ENCODE measurements at places on chromosomes 5 and 9.

- DNase-seq = peak; percentile 77
Observed at GRCh38 chr9:89483592-89484474, 14.1 kb downstream of the SEMA4D start.

DNA sequence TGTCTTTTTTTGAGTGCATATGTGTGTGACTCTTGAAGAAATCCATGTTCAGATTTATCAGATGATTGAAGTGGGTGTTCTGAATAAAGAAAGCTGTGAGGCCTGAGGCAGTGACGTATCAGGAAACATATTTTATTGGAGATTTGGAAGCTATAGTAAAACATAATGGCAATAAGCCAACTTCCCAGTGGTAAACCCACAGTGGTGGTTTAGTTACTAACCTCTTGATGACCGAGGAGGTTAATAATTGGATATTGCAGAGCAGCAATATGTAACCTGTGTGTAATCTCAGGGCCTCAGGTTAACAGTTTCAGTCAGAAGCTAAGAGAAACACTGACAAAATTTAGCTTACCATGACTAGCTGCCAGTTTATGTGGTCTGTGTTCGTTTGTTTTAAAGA is 6.9 kb downstream of the RGMB start:
- no peak for DNase-seq

- no peak for DNase-seq
Observed at GRCh38 chr5:90438100-90438499, 28.5 kb upstream of the CETN3 start.

DNA sequence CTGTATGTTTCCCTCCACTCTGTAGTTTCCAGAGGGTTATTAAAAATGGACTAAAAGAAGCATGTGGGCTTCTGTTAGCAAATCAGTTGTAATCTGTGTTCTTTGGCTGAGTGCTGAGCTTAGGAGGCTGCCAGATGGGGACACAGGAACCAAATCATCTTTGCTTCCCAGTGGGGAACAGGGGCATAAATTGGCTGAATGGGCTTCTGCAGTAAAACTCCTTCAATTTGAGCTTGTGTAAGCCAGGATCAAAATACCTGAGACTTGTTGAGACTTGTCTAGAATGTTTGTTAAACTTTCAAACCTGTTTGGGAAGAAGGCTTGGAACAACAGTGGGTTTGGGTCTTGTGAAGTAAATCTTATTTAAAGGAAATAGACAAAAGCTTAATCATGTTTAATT is 32.2 kb upstream of the TNFAIP8 start:
- DNase-seq = no peak

GRCh38 chr9:21862871-21863270 is 60.4 kb downstream of the MTAP start:
- no peak for DNase-seq

GRCh38 chr9:88468226-88468625 is 66.8 kb upstream of the NXNL2 start:
- no peak for DNase-seq

DNA sequence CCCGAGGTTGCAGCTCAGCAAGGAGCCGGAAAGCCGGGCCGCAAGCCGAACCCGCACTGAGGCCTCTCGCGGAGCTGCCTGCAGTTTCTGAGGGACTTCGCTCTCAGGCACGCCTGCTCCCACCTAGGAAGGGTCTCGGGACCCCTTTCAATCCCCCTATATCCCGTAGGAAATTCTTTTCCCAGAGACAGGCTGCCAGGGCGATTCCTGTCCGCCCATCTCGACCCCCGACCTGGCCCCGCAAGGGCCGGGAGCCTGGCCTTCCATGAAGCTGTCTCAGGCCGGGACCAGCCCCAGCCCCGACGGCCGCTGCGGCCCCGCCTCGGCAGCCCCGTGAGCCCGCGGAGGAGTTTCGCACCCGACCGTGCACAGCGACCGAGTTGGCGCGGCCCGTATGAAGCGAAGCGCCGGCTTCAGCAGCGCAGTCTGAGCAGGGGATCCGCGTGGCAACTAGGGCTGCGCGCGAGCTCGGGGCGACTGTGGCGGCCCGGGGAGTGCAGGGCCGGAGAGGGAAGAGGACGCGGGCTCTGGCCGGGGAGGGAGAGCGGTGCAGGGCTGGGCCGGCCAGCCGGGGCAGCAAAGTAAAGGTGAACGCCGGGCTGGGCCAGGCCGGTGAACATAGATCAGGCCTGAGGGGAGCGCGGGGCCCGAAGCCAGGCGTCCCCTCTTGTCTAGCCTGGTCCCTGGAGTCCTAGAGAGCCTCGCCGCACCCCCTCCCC is 977 bp upstream of the PRDM12 start:
- DNase-seq = no peak

DNA sequence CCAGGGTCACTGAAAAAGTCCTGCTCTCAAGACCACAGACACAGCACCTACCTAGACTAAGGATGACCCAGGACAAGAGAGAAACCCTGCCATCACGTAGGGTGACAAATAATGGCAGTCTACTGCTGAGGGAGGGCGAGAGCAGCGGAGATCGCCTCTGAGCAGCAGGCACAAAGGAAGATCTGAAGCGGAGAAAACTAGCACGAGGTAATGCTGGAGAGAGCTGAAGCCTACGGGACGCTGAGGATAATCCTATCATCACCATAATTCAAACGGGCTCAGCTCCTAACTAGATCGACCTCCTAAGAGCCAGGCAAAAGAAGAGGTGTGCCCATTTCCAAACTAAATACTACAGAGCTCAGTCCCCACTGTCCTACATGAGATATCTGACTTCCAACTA is 41.3 kb downstream of the FBXO10 start:
- no peak for DNase-seq

DNA sequence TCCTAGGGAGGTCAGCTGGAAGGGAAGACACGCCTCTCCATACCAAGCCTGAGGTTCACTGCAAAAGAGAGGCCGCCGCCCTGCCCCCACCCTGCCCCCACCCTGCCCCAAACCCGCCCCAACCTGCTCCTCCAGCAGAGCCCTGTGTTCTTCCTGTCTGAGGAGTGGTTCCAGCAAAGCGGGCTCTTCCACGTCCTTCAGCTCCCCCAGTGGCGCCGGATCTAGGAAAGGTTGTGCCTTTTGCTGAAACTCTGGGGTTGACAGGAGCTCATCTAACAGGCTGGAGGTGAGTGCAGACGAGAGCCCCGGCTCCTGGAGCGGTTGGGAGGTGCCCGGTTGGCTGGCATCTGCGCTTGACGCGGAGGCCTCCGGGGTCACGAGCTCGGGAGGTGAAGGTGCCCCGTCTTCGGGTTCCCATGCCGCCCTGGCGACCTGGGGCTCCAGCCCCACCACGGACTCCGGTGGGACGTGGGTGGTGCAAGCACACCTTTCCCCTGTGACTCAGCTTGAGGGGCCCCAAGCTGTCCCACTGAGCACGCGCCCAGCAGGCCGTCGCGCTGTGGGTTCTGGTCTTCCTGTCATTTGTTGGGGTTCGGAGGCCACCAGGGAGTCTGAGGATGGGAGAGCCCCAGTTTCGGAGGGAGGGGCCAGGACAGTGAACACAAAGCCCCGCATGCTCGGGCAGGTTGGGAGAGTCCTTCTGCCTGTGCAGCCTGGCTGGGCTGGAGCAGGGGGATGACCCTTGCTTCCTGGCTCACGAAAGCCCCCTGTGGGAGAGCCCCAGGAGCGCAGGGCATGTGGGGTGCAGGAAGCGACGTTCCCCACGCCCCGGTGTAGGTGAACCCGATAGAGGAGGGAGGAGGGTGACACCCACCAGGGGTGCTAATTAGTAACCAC is 1467.1 kb downstream of the FOXD4L5 start:
- peak; percentile 35 for DNase-seq

- no peak for DNase-seq
Observed at GRCh38 chr9:130888146-130888885, 8.3 kb downstream of the QRFP start.

- no peak for DNase-seq
Observed at GRCh38 chr5:109550077-109550476, 139.7 kb upstream of the MAN2A1 start.

- peak; percentile 93 for DNase-seq
Observed at GRCh38 chr9:4596165-4596922, 65.8 kb upstream of the PLPP6 start.

GRCh38 chr9:125126019-125126746 is 17.1 kb downstream of the SCAI start:
- peak; percentile 99 for DNase-seq

Measured in T-helper 2 cell (primary cell).